ENCODE measurements at places on chromosomes 7 and 10.

DNA sequence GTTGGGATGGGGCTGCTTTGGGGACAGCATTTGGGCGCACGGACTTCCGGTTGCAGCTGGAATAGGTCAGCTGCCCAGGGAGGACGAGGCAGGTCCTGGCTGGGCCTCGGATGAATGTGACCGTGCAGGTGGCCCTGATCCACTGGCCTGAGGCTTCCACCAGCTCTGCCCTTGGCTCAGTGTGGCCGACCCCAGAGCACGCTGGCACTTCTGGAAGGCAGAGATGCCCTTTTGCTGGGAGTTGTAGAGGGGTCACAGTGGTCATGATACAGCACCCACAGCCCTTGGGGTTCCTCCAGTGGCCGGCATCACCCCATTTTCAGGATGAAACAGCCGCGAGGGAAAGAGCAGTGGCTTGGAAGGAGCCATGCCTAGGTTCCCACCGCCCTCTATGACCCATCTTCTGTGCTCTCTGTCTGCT lies 19.0 kb downstream of the ADCY1 start:
- no peak for DNase-seq

GRCh38 chr7:75712517-75713361 lies 26.0 kb downstream of the HIP1 start:
- no peak for DNase-seq

GRCh38 chr7:153381275-153382040 lies 621.9 kb downstream of the ACTR3B start:
- no peak for DNase-seq

GRCh38 chr10:99854860-99855259 lies 72.4 kb downstream of the ABCC2 start:
- DNase-seq = no peak

- DNase-seq = no peak
These were observed 47.6 kb upstream of the ITGB1 start for GRCh38 chr10:33005322-33006301.

DNA sequence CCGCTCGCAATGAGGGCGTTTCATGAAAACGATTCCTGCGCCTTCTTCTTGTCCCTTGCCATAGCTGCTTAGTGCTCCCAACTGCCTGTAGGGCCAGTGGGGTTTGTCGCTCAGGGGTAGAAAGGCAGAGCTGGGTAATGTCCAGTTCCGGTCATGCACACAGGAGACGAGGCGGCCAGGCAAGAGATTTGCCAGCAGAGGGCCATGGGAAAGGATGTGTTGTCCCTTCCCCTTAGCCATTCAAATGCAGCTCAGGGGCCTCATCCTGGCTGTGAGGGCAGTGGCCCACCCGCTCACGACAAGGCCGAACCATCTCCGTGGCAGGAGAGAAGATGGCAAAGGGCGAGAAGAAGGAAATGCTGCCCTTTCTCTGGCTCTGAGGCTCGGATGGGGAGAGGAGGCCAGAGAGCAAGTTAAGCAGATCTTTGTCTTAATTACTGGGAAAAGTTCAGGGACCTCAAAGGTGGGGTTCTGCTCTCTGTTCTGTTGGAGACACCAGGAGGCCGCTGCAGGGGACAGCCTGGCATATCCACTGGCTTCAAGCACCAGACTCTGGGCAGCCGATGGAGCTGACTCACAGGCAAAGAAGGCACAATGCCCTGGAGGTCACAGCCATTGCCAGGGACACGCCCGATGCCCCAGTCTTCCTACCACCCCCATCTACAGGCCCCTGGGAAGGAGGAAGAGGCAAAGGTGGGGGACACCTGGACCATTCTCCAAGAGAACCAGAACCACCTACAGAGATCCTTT lies 534.8 kb upstream of the MGMT start:
- no peak for DNase-seq

DNA sequence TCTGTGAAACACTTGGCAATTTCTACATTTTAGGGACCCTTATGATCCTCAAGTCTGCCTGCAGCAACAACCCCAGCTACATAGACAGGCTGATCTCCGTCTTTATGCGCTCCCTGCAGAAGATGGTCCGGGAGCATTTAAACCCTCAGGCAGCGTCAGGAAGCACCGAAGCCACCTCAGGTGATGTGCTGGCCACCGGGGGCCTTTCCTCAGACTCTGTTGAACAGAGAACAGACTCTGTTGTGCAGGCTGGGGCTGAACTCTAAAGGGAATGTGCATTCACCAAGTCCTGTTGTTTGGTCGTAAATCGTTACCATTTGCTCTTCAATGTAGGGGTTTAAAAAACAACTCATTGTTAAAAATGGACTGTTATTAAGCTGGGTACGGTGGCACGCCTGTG lies 86.3 kb downstream of the TRRAP start:
- no peak for DNase-seq

DNA sequence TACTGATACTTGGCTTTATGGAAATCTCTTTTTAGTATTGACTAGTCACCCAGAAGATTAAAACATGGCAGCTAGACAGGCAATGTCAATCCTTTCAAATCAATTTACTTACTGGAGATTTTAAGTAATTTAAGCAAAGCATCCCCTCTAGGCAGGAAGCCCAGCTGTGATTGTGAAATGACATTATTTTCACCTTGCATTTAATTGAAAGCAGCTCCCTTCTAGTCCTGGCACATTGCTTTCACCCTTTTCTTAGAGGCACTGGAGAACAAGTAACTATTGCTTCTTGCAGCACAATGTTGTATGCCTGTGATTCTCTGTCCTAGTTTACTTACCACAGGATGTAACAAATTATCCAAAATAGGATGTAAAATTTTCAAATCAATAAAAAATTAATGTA lies 13.3 kb downstream of the ST7 start:
- no peak for DNase-seq

DNA sequence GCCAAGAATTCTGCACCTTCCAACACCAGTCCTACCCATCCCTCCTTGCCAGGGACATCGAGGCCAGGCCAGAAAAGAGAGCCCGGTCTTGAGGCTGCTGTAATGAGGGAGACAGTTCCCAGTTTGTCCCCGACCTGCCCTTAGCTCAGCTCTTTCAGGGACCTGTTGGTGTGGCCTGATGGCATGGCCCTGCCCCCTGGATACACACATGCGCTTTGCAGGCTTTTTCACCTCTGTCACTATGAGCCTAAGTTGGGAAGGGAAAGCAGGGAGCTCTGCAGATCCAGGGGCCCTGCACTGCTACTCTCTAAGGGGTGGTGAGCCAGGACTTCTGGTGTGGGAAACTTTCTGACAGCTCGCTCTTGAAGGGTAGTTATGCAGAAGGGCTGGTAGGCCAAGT lies 2.1 kb downstream of the SCD start:
- no peak for DNase-seq

DNA sequence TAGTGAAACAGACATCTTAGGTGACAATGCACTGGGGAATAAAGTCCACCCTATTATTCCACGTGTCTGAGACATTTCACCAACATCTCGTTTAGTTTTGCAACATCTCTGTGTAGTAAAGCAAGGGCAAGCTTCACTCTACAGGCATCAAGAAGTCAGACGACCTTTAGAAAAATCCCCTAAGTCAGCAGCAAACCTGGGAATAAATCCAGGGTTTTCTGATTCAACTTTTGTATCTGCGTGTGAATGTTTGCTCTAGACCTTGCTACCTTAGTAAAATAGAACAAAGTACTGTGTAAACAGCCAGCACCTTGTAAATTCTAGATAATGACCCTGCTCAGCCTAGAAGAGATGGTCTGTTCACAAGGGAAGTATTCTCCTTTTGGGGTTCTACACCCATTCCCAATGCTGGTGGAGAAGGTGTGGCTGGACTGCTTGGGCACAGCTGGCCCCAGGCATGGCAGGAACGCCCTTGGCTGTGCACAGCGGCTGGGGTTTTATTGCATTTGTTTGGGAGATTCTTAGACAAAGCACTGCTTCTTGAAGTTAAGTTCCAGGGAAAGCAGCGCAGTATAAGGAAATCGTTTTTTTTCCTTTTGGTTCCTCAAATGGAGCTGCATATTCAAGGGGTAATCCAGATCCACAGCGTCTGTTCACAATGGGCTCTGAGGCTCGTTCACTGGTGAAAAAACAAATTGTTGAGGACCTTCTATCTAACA lies 38.3 kb upstream of the GALNTL5 start:
- DNase-seq = no peak

GRCh38 chr10:100140070-100140469 lies 45.8 kb downstream of the ERLIN1 start:
- no peak for DNase-seq

- no peak for DNase-seq
These were observed 155.2 kb upstream of the BMPER start for GRCh38 chr7:33750177-33750576.

GRCh38 chr10:3782451-3783315 lies 2.3 kb downstream of the KLF6 start:
- DNase-seq = no peak

- DNase-seq = no peak
These were observed at the start of gene CD36 for GRCh38 chr7:80637911-80638765. Gene CD36, plus strand, starts transcription at chr7:80638642. Its CDS starts 8,099 bp downstream, at chr7:80646741.

DNA sequence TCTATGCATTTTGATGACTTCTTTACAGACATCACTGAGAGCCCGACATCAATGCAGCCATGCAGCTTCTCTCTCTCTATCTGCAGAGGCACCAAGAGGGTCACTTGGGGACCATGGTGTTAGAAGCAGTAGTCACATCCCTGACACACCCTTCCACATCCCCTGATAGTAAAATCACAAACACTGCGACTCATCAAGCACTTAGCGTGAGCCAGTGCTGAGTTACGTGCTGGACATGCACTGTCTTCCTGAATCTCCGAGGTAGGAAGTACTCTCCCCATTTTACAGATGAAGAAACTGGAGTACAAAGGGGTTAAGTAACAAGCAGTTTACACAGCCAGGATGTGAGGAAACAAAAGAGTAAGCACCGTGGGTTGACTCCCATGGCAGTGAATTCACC lies 109.2 kb downstream of the OSBPL3 start:
- no peak for DNase-seq

DNA sequence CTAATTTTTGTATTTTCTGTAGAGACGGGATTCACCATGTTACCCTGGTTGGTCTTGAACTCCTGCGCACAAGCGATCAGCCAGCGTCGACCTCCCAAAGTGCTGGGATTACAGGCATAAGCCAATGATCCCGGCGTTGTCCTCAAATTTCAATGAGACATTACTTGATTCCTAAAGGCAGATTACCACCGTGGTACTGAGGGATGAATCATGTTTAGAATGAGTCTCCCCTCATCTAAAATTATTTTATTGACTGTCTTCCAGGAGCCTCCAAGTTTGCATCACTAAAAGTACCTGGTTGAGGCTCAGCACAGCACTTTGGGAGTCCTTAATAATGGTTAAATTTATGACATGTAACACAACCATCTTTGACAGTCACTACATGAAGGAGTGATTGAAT lies 142.2 kb upstream of the AKR1E2 start:
- DNase-seq = no peak

DNA sequence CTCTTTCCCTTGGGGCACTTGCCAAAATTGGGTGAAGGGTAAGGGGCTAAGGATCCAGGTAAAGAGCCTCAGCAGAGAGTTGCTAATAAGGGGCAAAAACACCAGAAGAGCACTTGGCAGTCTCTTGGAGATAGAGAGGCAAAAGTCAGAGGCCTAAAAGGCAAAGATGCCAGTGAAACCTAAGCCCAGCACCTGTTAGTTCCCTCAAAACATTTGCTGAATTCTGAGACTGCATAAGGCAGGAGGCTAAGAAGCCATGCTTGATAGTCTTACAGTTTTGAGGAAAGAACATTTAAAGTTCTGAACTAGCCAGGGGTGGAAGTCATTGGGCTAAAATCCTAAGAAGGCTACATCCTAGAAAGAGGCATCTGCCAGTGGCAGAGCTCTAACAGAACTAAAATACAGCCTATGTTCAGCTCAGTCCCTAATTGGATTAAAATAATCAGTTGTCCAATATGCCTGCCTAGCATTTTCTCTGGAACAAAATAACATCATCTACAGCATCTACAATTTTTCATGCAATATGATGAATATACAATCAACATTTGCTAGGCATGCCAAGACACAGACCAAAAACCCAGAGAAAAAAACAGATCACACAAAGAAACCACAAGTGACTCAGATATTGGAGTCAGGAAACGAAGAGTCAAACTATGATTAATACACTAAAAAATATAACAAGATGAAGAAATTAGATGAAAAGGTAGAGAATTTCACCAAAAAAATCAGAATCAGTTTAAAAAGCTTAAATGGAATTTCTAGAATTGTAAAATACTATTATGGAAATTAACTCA lies 7.7 kb downstream of the HTR7 start:
- no peak for DNase-seq

GRCh38 chr7:49817279-49817678 lies 43.8 kb downstream of the VWC2 start:
- no peak for DNase-seq

GRCh38 chr7:29971566-29972314 lies 17.9 kb downstream of the SCRN1 start:
- no peak for DNase-seq

- no peak for DNase-seq
These were observed 199.9 kb downstream of the KLF6 start for GRCh38 chr10:3584926-3585784.

DNA sequence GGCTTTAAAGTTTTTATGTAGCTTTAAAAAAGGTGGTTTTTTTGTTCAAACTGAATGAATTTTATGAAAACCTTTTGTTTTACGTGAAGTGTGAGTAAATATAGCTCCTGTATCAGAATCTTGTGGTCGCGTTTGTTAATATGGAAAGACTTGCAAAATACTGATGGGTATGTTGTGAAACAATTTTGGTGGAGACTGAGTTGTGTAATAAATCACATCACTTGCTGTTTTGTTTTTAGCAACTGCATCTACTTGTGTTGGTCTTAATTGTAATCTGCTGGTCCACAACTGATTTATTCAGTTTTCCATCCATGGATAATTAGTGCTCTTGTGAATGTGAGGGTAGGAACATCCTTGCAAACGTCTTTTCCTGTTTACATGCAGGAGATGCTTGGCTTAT lies 10.5 kb downstream of the PLXDC2 start:
- DNase-seq = no peak

DNA sequence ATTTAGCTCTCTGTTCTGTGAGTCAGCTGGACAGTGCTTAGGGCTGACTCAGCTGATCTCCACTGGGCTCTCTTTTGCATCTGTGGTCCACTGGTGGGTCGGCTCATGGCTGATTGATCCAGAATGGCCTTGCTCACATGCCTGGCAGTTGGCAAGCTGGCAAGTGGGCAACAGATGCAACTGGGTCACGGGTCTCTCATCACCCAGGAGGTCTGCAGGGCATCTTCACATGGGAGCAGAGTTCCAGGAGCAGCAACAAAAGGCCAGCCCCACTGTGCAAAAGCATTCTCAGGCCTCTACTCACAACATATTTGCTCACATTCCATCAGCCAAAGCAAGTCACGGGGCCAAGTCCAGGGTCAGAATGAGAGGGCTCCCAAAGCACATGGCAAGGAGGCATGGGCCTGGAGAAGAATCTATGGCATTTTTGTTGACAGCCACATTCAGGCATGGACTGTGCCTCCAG lies 98.8 kb downstream of the OAT start:
- no peak for DNase-seq

Measured in NCI-H187 (cell line).